IPS DF 6.9 (cell line): ENCODE measurements at places on chromosomes 2 and 18.

DNA sequence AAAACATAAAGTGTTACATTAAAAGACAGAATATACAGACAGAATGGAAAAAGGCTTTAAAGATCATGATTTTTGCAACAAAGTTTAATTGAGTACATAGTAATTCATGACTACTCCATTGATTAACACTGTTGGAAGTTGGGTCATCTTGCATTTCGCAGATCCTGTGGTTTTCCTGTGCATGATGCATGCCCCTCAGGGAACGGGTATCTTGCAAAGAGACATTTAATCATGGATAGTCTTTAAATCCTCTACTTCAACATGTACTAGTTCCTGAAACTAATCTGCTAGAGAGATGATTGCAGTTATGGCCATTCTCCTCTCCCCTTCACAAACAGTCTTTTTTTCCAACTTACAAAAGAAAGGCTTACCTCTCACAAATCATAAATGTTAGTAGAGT is 155.6 kb upstream of the DSEL start:
- no peak for DNase-seq

- no peak for DNase-seq
Measured at GRCh38 chr2:99159594-99159993, 4.8 kb downstream of the LIPT1 start.

GRCh38 chr2:225004597-225004996 is 37.7 kb downstream of the DOCK10 start:
- no peak for DNase-seq

GRCh38 chr18:68985172-68985820 is 187.4 kb downstream of the CCDC102B start:
- no peak for DNase-seq

DNA sequence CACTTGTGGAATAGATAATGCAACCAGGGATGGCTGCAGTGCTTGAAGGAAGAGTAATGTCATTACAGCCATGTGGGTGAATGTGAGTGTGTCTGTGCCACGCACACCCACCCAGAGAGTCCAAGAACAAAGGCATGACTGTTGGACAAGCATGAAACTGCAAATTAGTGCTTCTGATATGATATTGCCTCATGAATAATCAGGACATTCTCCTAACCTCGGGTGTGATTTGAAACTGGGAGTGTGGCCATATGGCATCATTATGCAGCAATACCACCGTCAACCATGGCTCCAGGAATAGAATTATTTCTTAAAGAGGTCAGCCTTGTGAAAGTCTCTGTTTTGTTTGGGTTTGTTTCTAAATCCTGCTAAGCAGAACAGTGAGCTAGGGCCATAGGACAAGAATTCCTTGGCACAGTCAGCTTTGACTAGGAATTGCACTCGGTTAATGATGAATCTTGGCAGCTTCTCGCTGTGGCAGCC is 678.0 kb upstream of the RAB6C start:
- no peak for DNase-seq

GRCh38 chr2:12035029-12035720 is 288.7 kb downstream of the LPIN1 start:
- no peak for DNase-seq

GRCh38 chr2:57880967-57881366 is 165.6 kb upstream of the VRK2 start:
- DNase-seq, result no peak

- no peak for DNase-seq
Measured at GRCh38 chr2:232420463-232421188, 14.0 kb downstream of the ALPG start.

DNA sequence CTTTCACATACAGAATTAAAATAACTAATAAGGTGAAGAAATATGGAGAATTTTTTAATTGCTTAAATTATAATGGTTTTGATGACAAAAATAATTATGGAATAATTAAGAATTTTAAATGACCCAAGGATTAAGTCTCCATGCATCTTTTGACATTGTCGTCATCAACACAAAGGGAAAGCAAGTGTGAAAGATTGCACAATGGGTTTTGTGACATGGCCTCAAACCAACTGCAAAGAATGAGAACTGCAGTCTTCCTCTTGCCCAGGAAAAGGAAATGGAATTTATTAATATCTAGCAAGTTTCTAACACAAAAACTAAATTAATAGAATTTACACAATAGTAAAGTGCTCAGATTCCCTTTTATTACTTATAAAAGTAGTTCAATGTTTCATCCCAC is 329.1 kb upstream of the PKDCC start:
- no peak for DNase-seq

DNA sequence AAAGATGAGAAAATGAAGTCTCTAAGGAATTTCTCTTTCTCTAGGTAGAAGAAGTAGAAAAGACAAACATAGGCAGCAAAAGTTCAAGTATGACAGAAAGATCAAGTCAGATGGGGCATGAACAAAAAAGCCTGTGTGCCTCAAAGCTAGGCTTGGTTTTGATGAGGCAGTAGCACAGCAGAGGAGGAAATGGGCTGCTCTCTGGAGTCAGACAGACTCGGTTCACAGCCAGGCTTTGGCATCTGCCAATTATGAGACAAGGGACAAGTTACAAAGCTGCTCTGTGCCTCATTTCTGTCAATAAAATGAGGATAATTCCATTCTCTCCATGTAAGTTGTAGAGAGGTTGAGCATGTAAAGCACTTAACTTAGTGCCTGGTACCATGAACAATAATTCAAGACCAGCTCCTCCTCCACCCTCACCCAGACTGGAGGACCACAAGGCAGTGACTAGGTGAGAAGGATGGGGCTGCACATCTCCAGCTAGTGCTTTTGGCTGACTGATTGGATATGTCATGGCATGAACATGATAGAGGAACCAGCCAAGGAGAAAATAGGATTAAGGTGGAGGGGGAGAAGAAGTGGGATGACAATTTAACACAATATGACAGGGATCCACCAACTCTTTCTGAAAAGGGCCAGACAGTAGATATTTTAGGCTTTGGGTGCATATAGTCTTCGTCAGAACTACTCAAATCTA is 84.6 kb downstream of the TMEM163 start:
- DNase-seq, result no peak

GRCh38 chr2:159925975-159926374 is 128.0 kb upstream of the CD302 start:
- DNase-seq, result no peak

GRCh38 chr18:55694291-55694690 is 106.3 kb upstream of the TCF4 start:
- no peak for DNase-seq

- DNase-seq, result no peak
Measured at GRCh38 chr2:241248897-241249296, 60.4 kb downstream of the ANO7 start.

GRCh38 chr2:100924520-100925451 is 77.3 kb upstream of the RPL31 start:
- DNase-seq, result no peak

- no peak for DNase-seq
Measured at GRCh38 chr2:190530248-190530900, 4.1 kb downstream of the NEMP2 start.

GRCh38 chr2:201235860-201236811 is 24.2 kb upstream of the CASP8 start:
- no peak for DNase-seq
